CD4-positive, alpha-beta T cell treated with Interleukin-15 for 1 hour (primary cell): ENCODE measurements at places on chromosomes 7 and 10.

DNA sequence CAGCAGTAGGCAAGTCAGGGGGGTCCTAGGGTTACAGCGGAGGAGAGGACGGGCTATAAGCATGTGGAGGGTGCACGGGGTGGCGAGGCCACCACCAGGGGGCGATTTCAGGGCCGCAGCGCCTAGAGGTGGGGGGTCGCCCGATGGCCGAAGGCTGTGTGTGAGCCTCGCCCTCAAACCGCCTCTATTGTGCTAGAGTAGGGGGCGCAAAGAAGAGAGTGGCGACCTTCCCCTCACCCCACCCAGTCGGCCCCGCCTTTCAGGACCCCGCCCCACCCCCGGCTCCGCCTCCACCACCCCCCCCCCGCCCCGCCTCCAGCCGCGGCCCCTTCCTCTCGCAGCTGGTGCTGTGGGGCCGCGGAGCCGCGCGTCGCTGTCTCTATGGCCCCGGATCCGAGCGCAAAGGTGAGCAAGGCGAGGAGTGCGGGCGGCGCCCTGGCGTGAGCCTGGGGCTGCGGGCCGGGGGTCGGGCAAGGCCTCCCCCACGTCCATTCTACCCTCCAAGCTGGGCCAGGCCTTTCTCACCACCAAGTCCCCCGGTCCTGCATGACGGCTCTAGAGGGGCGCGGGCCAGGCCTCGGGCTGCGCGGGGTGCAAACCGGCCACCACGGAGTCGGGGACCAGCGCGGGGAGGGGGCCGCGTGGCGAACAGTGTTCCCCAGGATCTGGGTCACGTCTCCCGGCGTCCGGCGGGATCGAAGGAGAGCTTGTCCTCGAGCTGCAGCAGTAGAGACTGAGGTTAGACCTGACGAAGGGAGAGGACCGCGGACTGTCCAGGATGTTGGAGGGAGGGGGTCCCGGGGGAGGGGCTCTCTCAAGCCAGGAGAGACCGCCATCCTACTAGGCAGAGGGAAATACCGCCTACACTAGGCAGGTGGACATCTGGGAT, at the start of gene SEMA4G:
SEMA4G (plus strand) TSS at position 318 of the 889 bp plus-strand sequence. CDS start 3,409 bp downstream, outside the sequence.
- peak; percentile 41 for DNase-seq

DNA sequence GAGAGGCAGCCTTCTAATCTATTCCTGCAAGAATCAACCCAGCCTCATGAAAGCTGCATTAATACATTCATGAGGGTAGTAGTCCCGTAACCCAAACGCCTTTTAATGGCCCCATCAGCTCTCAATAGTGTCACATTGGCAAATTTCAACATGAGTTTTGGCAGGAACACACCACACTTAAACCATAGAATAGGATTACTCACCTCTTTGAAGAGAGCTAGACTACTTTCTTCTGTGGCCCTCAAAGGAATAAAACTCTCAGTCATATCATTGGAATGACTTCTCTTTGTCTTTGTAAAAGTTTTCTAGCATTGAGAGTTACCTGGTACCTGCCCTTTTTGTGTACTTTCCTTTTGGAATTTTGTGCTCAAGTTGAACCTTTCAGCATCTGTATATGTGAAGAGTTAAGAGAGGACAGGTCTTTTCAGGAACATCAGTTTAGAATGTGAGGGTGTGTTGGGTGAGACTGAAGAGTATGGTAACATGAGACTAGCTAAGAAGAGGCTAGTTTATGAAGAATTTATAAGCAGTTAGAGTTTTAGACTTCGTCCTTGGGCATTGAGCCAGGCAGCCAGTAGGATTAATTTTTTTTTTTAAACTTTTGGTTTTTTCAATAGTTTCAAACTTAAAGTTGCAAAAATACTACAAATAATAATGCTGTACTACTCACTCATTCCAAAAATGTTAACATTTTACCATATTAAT, 92.6 kb downstream of the MLLT10 start:
- no peak for DNase-seq

DNA sequence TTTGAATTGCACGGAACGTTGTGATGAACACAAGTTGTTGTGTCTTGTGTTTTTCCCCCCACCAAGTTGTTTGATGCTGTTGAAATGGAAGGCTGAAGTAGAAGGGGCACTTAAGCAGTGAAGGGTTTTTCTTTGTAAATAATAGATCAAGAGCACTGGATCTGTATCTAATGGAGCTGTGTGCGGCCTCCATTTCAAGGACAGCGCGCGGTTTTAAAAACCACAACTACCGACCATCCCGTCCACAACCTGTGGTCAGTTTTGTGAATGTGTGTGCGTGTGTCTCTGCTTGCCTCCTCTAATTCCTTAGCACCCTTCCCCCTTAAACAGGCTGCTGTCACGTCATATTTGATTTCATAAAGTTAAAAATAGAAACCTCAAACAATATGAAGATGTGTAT, 165.5 kb downstream of the TCF7L2 start:
- no peak for DNase-seq

- no peak for DNase-seq
These were observed 184.8 kb upstream of the PDE1C start for GRCh38 chr7:32255036-32255435.

DNA sequence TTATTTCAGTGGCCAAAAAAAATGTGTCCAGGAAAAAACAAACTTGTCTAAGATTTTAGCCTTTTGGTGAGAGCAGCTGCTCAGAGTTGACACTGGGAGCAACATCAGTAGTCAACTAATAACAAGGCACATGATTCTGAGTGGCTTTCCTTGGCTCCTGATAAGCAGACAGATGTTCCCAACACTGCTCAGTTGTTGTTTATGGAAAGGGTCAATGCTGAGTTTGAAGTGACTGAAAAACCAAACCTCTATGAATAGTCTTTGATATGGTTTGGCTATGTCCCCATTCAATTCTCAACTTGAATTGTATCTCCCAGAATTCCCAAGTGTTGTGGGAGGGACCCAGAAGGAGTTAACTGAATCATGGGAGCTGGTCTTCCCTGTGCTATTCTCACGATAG, 12.3 kb downstream of the DYDC1 start:
- DNase-seq: no peak
